IPS DF 6.9 (cell line): ENCODE measurements at places on chromosomes 1 and 21.

GRCh38 chr1:171172471-171172870 lies 12.6 kb upstream of the FMO2 start:
- DNase-seq: no peak

- no peak for DNase-seq
Measured at GRCh38 chr1:6914706-6915105, 129.5 kb downstream of the CAMTA1 start.

DNA sequence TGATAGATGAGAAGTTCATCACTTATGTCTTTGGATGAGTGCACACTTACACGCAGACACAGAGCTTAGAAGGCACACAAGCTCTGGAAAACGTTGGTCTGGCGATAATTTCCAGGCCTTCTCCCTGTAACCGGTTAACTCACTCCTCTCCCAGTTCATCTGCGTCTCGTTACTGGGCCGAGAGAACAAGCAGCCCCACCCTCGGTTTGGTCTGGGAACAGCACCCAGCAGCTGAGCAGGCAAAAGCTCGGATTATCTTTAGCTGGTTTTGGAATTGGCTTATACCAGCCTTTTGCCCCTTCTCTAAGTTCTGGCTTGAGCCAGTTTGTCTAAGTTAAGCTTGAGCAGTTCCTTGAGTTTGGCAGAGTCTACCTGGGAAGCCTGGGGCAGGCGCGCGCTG lies 27.3 kb upstream of the COL6A1 start:
- no peak for DNase-seq

DNA sequence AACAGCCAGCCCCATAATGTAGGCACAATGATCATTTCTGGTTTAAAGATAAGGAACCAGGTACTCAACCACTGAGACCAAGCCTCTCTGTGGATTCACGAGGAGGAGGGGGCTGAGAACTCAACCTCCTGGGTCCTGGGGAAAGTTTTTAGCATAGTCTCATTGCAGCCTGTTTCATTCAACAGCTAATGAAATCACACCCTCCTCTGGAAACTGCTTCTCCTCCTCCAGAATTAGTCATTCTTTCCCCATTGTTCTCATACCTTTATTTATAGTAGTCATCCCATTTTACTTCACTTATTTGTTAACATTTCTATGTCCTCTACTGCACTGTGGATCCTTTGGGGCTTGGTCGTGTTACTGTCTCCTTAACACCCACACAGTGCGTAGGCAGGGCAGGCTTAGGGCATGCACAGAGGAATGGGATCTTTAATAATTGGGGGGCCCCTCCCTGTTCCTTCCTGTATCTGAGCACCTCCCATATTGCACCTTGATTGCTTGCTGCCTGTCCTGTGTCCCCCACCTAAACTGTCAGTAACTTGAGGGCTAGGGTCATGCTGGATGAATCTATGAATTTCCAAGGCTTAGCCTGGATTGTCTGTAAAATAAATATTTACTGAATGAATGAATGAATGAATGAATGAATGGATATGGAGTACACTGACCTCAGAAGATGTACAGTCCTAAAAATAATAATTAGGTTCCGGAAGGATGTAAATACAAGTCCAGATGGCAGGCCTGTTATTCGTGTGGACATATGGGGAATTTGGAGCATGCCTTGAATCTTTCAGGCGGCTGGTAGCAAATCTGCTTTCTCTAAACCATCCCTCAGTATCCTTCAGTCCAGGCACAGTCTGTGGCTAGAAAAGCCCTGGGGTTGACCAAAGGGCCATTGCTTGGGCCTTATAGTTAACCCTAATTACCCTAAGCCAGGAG lies 153.8 kb upstream of the HMGB4 start:
- DNase-seq: no peak

DNA sequence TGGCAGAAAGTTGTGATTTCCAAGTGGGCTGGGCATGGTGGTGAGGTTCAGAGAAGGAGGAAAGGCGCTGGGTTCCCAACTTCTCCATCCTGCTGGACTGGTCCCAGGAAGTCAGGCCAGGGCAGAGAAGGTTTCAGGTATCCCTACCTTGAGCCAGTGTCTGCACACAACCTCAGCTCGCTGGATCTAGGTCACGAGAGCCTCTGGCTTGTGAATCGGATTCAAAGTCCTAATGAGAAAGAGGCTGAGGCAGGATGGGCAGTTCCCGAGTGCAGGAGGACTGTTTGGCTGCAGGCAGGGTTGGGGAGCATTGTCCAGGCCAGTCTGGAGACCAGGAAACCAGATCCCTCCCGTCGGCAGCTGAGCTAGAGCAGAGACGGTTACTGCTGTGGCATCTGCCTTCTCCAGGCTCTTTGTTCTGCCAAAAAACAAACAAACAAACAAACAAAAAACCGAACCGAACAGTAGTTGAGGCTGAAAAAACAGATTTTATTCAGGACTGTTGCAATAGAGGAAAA lies 19.5 kb upstream of the IGSF21 start:
- no peak for DNase-seq

GRCh38 chr1:210437111-210437510 lies 108.4 kb downstream of the HHAT start:
- DNase-seq: no peak

- no peak for DNase-seq
Measured at GRCh38 chr1:16249596-16250241, 12.7 kb upstream of the CPLANE2 start.

- DNase-seq: no peak
Measured at GRCh38 chr1:174028495-174028894, 6.3 kb upstream of the RC3H1 start.

DNA sequence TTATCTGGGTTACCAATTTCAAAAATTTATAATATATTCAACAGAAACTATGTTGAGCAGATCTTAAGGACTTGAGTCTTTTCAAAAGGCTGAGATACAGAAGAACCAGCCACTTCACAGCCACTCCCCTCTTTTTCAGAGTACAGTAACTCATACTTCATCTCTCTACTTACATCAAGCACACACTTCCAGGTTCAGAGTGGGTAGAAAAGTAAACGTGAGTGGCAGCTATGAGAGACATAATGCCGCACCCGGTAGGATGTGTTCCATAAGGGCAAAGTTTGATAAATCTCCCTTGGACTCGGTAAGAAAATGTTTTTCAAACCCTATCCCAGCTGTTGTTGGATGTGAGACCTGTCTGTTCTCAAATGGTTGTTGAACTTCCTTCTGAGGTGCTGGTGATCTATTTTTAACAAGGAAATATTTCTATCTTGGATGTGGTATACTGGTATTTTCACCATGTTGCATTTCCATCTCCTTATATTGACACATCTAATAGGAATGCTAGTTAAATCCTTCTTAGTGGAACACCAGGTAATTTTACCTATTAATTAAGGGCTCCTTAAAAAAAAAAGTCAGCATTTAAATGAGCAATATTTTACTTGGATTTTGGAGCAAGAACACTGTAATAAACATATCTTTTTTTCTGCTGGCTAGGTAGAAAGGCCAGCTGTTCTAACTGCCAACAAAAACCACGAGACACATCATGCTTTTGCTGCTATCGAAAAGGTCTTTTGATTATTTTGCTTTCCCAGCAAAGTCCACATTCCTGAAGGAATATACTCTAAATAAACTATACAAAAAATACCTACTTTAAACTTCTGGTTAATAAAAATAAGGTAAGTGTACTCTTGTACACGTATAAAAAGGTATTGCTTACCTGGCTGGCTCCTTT lies 28.2 kb downstream of the CNN3 start:
- no peak for DNase-seq

GRCh38 chr21:45945066-45945867 lies 36.3 kb upstream of the COL6A1 start:
- no peak for DNase-seq

GRCh38 chr1:240572328-240572727 lies 39.6 kb downstream of the GREM2 start:
- DNase-seq: no peak

DNA sequence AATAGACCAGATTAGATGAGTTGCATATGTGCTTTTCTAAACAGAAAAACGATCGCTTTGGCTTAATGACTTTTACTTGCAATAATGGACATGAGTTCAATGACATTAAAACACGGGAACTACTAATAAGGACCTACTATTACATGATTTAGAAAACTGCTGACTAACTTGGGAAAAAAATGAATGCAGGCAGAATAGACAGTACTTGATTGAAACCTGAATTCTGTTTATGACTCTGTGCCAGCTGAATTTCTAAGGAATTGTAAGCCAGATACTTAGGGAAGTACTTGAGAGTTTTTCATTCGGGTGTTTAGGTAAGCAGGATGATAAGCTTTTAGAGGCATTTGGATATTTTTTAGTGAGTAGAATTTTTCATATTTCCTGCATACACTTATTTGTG lies 12.0 kb downstream of the ADGRL2 start:
- DNase-seq: no peak

- DNase-seq: no peak
Measured at GRCh38 chr1:206002871-206003801, at the start of gene RAB7B. Gene RAB7B (minus strand): TSS chr1:206003395. CDS start chr1:205994135, 9,260 bp downstream.

DNA sequence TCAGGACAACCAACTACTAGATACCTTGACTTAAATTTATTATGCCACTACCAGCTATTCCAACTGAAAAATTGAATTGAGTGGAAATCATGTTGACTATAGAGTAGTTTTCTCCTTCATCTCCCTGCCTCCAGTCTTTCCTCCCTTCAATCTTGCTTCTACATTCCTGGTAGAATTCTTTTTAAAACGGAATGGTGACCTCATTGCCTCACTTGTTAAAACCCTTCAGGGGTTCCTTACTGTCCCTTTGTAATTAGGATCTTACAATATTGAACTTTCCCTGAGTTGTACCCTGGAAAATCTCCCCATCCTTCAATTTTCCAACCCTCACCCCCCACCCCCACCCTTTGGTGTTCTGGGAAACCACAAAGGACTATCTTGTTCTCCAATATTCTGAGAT lies 82.8 kb upstream of the ZNF326 start:
- no peak for DNase-seq

GRCh38 chr1:90730243-90731022 lies 13.3 kb upstream of the BARHL2 start:
- no peak for DNase-seq

- DNase-seq: no peak
Measured at GRCh38 chr1:5223206-5223605, 568.8 kb downstream of the AJAP1 start.

GRCh38 chr21:45867041-45867666 lies 114.4 kb upstream of the COL6A1 start:
- DNase-seq: no peak

GRCh38 chr1:183942933-183943693 lies 94.4 kb downstream of the COLGALT2 start:
- no peak for DNase-seq

DNA sequence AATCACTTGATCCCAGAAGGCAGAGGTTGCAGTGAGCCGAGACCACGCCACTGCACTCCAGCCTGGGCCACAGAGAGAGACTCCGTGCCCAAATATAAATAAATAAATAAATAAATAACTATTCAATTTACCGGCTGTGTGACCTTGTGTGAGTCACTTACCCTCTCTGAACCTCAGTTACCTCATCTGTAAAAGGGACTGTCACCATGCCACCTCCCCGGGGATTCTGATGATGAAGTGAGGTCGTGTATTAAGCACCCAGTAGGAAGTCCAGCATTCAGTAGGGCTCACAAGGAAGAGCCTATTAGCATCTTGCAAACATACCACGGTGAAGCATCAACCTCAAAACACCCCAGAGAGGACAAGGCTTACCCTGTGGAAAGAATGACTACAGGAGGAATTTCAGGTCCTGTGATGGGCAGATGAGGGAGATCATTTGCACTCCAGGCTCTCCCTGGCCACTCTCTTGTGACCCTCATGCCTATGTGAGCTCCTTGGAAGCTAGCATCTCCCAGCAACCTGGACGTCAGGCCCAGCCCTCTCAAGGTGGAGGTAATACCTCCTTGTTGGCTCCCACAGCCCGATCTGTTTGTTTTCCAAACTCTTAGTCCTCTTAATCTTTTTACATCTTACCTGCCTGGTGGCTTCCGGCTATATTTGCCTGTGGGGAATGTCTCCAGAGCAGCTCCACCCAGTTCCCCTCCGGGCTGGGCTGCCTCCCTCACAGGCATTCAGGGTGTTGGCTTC lies 7.6 kb upstream of the C1QA start:
- DNase-seq: no peak

DNA sequence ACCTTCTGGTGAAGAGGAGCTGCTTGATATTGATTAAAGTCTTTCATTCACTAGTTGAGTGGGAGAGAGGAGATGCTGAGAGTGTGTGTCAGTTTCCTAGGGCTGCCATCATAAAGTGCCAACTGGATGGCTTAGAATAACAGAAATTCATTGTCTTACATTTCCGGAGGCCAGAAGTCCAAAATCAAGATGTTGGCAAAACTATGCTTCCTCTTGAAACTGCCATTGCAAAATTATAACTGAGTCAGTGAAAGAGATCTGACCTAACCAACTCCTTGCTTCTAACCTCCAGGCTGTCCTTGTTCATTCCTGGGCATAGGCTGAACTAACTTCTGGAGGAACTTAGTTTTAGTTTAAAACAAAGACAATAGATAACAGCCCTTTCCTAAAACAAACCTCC lies 47.1 kb downstream of the PTGS2 start:
- no peak for DNase-seq

- DNase-seq: no peak
Measured at GRCh38 chr1:151370211-151370911, 2.1 kb downstream of the SELENBP1 start.

DNA sequence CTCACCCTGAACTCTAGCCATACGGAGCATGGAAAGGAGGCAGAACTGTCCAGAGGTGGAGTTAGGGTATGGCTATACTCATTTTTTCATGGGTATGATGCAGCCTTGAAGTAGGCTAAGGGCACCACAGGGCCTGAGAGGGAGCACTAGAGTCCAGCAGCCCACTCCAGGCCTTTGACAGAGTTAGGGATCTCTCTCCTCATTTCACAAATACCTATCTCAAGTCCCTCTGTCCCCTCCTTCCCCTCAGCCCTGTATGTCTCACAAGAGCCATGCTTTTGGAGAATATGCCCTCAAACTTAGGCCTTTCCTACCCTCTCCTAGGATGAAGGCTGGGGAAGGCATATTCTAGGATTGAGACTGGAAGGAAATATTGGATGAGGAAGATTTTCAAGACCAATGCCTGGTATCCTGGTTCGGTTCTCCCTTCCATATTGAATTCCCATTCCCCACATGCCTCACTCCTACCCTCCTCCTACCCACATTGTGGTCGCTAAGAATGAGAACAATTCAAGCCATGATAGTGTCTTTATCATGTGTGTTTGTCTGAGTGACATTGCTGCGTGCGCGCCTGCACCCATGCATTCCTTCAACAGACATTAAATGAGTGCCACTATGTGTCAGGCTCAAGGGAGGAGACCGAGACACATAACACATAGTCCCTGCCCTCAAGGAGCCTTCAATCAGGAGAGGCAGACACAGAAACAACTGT lies 2.6 kb upstream of the NECTIN4 start:
- no peak for DNase-seq
